ENCODE measurements at places on chromosomes 1 and 21. TPM values are rescaled to one million over a fixed set of nuclear protein-coding genes. Genes with fewer than 3 reads are reported as not detected.
A peak's percentile ranks its signal among the peaks of the same experiment; 100 is the strongest.

Gene KRTAP22-2
- not detected for total RNA-seq

Gene CR2
- not detected for total RNA-seq

GRCh38 chr1:1371364-1371745, 3.7 kb downstream of the AURKAIP1 start:
- no peaks in the 10 kb centered on the region for H3K27me3 ChIP-seq
- peaks cover 10% of the 10 kb centered on the region for H3K4me1 ChIP-seq
- H3K27ac ChIP-seq = no peak overlapping the region
- H3K4me3 ChIP-seq = no peak overlapping the region
- DNase-seq = no peak

Gene MAGOH
- 75.1 TPM for total RNA-seq

Gene NGF
- 0.47 TPM for total RNA-seq

DNA sequence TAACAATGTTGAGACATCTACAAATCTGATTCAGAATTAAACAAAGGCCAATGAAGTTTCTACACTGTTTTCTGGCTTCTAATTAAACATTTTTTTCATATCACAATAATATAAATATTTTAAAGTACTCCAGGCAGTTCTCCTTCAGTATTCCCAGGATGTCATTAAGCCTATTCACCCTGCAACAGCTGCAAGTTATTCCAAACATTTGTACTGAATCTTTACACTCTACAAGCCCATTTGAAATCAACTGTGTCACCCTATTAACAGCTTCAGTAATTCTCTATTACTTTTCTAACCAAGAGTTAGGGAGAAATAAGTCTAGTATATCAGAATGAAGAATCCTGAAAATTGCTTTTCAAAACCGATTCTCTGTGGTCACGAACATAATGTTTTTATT, 124.6 kb downstream of the OLFML2B start:
- no peaks in the 10 kb centered on the region for H3K36me3 ChIP-seq
- H3K27me3 ChIP-seq = no peaks in the 10 kb centered on the region
- DNase-seq = no peak
- H3K27ac ChIP-seq = no peak overlapping the region
- H3K4me1 ChIP-seq = peaks cover 18% of the 10 kb centered on the region

DNA sequence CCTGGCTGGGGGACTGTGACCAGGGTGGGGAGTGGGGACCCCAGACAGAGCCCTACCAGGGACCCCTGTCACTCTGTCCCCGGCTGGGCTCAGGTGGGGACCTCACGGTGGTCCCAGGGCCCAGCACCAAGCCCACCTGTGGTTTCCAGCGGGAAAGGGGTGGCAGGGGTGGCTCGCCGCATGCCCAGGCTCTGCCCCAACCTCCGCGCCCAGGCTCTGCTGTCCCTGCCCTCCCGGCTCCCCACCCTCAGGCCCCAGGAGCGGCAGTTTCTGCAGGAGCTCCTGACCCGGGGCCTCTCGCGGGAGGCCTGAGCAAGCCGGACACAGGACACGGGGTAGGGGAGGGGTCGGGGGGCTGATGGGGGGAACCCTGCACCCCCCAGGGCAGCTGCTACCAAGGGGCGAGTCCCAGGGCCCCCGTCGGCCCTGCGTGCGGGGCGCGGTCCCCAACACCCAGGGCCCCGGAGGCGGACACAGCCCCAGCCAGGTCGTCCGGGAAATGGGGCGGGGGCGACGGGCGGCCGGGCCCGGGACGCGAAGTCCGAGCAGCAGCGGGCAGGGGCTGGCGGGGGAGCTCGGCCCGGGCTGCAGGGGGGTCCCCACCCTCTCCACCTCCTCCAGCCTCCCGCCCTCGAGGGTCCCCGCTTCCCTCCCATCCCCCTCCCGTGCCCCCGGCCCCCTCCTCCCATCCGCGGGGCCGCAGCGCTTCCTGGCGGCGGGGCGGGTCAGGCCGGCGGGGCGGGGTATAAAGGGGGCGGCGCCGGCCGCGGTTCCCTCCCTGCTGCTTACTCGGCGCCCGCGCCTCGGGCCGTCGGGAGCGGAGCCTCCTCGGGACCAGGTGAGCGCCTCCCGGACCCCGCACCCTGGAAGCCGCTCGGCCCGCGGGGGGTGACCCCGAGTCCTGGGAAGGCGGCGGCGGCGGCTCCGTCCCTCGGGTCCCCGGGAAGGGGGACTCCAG, at the start of gene COL6A2:
COL6A2 (plus strand) TSS at position 777 of the 958 bp plus-strand sequence.
- peak; percentile 54 for DNase-seq
- no peaks in the 10 kb centered on the region for H3K4me1 ChIP-seq
- peak within 1 kb of the TSS; percentile 59 for H3K4me3 ChIP-seq

- H3K4me1 ChIP-seq = peaks cover 11% of the 10 kb centered on the region
- no peak overlapping the region for H3K27ac ChIP-seq
- H3K36me3 ChIP-seq = peaks cover 3% of the 10 kb centered on the region
- no peaks in the 10 kb centered on the region for H3K27me3 ChIP-seq
Observed at GRCh38 chr1:36166136-36166535, 10.2 kb downstream of the MAP7D1 start.

DNA sequence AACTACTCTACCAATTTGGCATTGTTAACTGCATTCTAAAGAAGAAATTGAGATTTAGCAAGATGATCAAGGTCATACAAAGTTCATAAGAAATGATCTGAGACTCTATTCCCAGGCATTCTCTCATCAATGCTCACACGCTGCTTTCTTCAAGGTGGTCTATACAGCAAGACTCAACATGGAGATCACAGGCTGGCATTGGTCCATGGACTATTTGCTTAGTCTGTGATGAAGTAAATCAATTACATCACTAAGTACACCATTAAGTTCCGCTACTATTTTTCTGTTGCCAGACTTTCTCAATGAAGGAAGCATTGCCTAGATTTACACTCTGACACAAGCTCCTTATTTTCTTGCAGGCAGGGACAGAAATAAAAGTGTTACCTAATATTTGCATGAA, 51.9 kb upstream of the CYP2J2 start:
- H3K4me1 ChIP-seq = no peaks in the 10 kb centered on the region
- no peak for DNase-seq
- no peaks in the 10 kb centered on the region for H3K36me3 ChIP-seq
- no peak overlapping the region for H3K27ac ChIP-seq

GRCh38 chr1:9228609-9229008, 6.0 kb upstream of the H6PD start:
- no peak overlapping the region for H3K27ac ChIP-seq
- no peaks in the 10 kb centered on the region for H3K4me1 ChIP-seq
- no peaks in the 10 kb centered on the region for H3K36me3 ChIP-seq

DNA sequence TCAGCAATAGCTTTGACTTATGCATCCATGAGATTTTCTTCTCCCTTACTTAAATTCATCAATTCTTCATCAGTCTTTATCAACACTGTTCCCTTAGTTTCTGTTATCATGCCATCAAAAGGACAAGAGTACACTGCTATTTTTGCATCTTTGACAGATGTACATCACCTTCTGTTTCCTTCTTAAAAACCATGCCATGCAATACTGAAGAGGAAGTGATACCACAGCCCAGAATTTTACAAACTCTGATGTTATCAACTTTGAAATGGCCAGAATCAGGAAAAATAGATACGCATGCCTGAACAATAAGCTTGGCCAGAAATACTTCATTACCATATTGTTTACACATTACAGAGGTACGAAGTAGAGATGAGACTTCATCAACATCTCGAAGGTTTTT, 21.1 kb downstream of the FMO5 start:
- H3K4me3 ChIP-seq = no peak overlapping the region
- no peaks in the 10 kb centered on the region for H3K27me3 ChIP-seq
- no peak for DNase-seq
- no peaks in the 10 kb centered on the region for H3K4me1 ChIP-seq
- H3K27ac ChIP-seq = no peak overlapping the region

- no peak overlapping the region for H3K4me3 ChIP-seq
- H3K27me3 ChIP-seq = peaks cover 9% of the 10 kb centered on the region
- H3K27ac ChIP-seq = no peak overlapping the region
- no peaks in the 10 kb centered on the region for H3K36me3 ChIP-seq
- no peak for DNase-seq
Observed at GRCh38 chr21:38376235-38376634, 119.4 kb downstream of the KCNJ15 start.

Gene DNASE2B
- not detected for total RNA-seq

GRCh38 chr1:192270398-192270797, 46.4 kb upstream of the RGS21 start:
- H3K36me3 ChIP-seq = no peaks in the 10 kb centered on the region
- no peaks in the 10 kb centered on the region for H3K27me3 ChIP-seq
- no peak overlapping the region for H3K4me3 ChIP-seq
- H3K27ac ChIP-seq = no peak overlapping the region
- no peak for DNase-seq

GRCh38 chr1:219573960-219574359, 38.9 kb downstream of the ZC3H11B start:
- H3K27me3 ChIP-seq = peaks cover 30% of the 10 kb centered on the region
- no peaks in the 10 kb centered on the region for H3K36me3 ChIP-seq
- DNase-seq = no peak
- H3K4me1 ChIP-seq = no peaks in the 10 kb centered on the region
- no peak overlapping the region for H3K4me3 ChIP-seq
- H3K27ac ChIP-seq = no peak overlapping the region

GRCh38 chr1:200866521-200866920, 6.3 kb upstream of the GPR25 start:
- H3K4me3 ChIP-seq = no peak overlapping the region
- no peak for DNase-seq
- H3K36me3 ChIP-seq = no peaks in the 10 kb centered on the region
- no peak overlapping the region for H3K27ac ChIP-seq

Gene CFAP141
- total RNA-seq = not detected

Gene FABP3
- 0.66 TPM for total RNA-seq

GRCh38 chr1:207869859-207870258, 41.1 kb downstream of the CD34 start:
- no peaks in the 10 kb centered on the region for H3K4me1 ChIP-seq
- no peak overlapping the region for H3K4me3 ChIP-seq
- H3K36me3 ChIP-seq = no peaks in the 10 kb centered on the region

DNA sequence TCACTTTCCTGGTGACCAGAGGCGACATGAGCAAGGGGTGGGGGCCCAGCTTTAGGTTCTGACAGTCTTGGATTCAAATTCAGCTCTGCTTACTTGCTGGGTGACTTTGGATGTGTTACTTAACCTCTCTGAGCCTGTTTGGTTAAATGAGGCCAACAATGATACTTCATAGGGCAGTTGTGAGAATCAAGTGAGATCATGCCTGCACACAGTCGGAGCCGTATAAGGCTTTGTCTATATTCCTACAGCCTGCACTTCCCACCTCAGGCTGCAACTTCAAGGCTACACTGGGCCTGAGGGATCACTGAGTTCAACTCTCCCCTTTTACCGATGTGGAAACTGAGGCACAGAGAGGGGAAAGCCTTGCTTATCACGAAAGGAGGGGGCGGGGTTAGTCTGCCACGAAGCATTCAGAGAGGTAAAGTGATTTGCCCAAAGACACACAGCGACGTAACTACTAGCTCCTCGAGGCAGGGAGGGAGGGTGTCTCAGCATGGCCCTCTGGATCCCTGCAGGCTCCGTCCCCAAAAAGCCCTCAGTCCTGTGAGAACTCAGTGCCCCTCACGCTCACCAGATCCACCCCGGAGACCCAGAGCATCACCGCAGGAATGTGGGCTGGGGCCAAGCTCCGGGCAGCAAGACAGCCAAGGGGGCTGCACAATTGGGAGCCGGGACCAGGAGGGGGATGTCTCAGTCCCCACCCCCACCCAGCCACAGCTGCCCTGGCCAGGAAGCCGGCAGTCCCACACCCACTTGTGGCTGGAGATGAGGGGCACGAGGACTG, 25.0 kb downstream of the SDC3 start:
- no peak overlapping the region for H3K4me3 ChIP-seq
- no peak for DNase-seq
- H3K4me1 ChIP-seq = peaks cover 22% of the 10 kb centered on the region
- no peaks in the 10 kb centered on the region for H3K27me3 ChIP-seq
- no peak overlapping the region for H3K27ac ChIP-seq

GRCh38 chr1:235190431-235190830, 29.4 kb upstream of the RBM34 start:
- no peak for DNase-seq
- H3K27me3 ChIP-seq = no peaks in the 10 kb centered on the region
- no peak overlapping the region for H3K4me3 ChIP-seq
- H3K4me1 ChIP-seq = no peaks in the 10 kb centered on the region

- H3K27ac ChIP-seq = no peak overlapping the region
- no peaks in the 10 kb centered on the region for H3K4me1 ChIP-seq
- H3K4me3 ChIP-seq = no peak overlapping the region
- H3K27me3 ChIP-seq = no peaks in the 10 kb centered on the region
Observed at GRCh38 chr21:28703861-28704260, 288.8 kb downstream of the LTN1 start.

Gene CROCC
- 33.2 TPM for total RNA-seq

DNA sequence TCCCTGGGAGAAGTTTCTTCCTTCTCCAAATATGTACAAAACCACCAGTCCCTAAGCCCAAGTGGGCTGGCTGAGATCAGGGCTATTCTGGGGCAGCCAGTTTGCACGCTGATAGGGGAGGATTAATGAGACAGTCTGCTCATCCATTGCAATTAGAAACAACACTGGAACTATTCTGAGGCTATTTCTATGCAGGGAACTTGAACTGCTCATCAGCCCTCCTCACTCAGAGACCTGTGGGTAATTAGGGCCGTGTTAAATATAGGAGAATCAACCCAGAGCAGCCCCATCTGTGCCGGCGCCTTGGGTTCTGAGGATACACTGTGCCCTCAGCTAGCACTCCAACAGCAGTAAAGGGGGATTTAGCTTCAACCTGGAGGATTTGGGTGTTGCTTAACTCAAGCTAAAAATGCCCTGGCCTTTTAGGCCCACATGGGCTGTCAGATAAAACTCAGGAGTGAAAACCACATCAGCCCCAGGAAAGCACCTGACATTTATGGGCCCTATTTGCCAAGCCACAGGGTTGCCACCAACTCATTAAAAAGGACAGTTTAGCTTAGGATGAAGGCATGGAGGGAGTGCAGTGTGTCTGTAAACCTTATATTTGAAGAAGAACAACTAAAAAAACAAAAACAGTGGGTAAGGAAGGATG, 53.9 kb downstream of the DUSP10 start:
- H3K36me3 ChIP-seq = no peaks in the 10 kb centered on the region
- no peak overlapping the region for H3K4me3 ChIP-seq
- H3K27ac ChIP-seq = no peak overlapping the region
- no peaks in the 10 kb centered on the region for H3K27me3 ChIP-seq

GRCh38 chr1:226987623-226988333, 47.7 kb downstream of the COQ8A start:
- no peaks in the 10 kb centered on the region for H3K4me1 ChIP-seq
- no peaks in the 10 kb centered on the region for H3K27me3 ChIP-seq
- no peaks in the 10 kb centered on the region for H3K36me3 ChIP-seq
- DNase-seq = no peak

GRCh38 chr1:109959974-109960744, 24.4 kb upstream of the AHCYL1 start:
- H3K27me3 ChIP-seq = no peaks in the 10 kb centered on the region
- no peak overlapping the region for H3K4me3 ChIP-seq
- H3K36me3 ChIP-seq = no peaks in the 10 kb centered on the region
- H3K4me1 ChIP-seq = no peaks in the 10 kb centered on the region

GRCh38 chr1:232707142-232707541, 77.2 kb upstream of the SIPA1L2 start:
- H3K27me3 ChIP-seq = no peaks in the 10 kb centered on the region
- H3K4me3 ChIP-seq = no peak overlapping the region
- no peak for DNase-seq

GRCh38 chr1:51574796-51575195, 42.1 kb upstream of the OSBPL9 start:
- DNase-seq = peak; percentile 72
- H3K36me3 ChIP-seq = no peaks in the 10 kb centered on the region
- peaks cover 19% of the 10 kb centered on the region for H3K4me1 ChIP-seq

Gene NHLH2
- total RNA-seq = not detected

- H3K27ac ChIP-seq = no peak overlapping the region
- H3K27me3 ChIP-seq = peaks cover 2% of the 10 kb centered on the region
- no peak for DNase-seq
- H3K4me3 ChIP-seq = no peak overlapping the region
- no peaks in the 10 kb centered on the region for H3K4me1 ChIP-seq
- H3K36me3 ChIP-seq = no peaks in the 10 kb centered on the region
Observed at GRCh38 chr1:3011127-3011526, 10.1 kb upstream of the ACTRT2 start.
